ENCODE measurements at places on chromosomes 2 and 18. TPM values are rescaled to one million over a fixed set of nuclear protein-coding genes. Genes with fewer than 3 reads are reported as not detected.

DNA sequence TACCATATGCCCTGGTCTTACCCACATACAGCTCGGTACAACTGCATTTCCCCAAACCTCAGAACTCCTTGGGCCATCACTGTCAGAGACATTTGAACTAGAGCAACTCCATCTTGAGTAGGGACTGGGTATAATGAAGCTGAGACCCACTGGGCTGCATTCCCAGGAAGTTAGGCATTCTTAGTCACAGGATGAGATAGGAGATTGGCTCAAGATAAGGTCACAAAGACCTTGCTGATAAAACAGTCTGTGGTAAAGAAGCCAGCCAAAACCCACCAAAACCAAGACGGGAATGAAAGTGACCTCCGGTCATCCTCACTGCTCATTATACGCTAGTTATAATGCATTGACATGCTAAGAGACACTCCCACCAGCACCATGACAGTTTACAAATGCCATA, 131.3 kb downstream of the PIK3C3 start:
- H3K27me3 ChIP-seq = no peaks in the 10 kb centered on the region
- H3K36me3 ChIP-seq = no peaks in the 10 kb centered on the region
- H3K4me1 ChIP-seq = no peaks in the 10 kb centered on the region
- H3K27ac ChIP-seq = no peak overlapping the region
- no peak for DNase-seq
- no peak overlapping the region for H3K4me3 ChIP-seq

GRCh38 chr18:63975628-63976027, 5.7 kb downstream of the SERPINB8 start:
- no peak overlapping the region for H3K27ac ChIP-seq
- no peak for DNase-seq
- H3K36me3 ChIP-seq = peaks cover 4% of the 10 kb centered on the region
- no peaks in the 10 kb centered on the region for H3K27me3 ChIP-seq
- no peak overlapping the region for H3K4me3 ChIP-seq

- no peaks in the 10 kb centered on the region for H3K4me1 ChIP-seq
- DNase-seq = no peak
- H3K27ac ChIP-seq = no peak overlapping the region
Observed at GRCh38 chr18:5431836-5432575, 111.8 kb downstream of the EPB41L3 start.

The RNF125 gene
- total RNA-seq = 1.5 TPM

The ACTG2 gene
- 0.59 TPM for total RNA-seq
